ENCODE measurements at places on chromosomes 1 and 21.

GRCh38 chr21:41801321-41802197 lies 34.7 kb upstream of the RIPK4 start:
- no peak for DNase-seq

DNA sequence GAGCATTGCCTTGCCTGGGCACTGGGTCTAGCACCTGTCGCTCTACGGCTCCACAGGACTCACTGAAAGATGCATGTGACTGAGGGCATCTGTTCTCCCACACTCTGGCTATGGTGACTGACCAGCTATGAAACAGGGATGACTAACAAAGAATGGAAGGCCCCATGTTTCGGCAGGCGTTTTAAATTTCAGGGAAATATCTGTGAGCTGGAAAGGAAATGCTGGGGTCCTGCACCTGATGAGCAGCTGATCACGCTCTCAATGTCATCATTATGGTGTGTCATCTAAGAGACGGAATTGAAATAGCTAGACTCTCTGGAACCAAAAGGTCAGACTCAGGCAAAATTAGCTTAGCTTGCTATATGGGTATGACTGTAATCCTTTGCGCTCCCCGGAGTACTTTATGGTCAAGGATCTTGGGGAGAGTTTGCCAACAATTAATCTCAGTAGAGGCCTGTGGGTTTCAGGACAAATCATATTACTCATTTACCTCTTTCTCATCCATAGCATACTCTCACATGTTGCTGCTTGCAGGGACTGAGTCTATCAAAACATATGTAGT lies 24.5 kb upstream of the PALMD start:
- DNase-seq: no peak

- DNase-seq: no peak
Observed at GRCh38 chr1:151293093-151293492, 11.0 kb downstream of the ZNF687 start.

DNA sequence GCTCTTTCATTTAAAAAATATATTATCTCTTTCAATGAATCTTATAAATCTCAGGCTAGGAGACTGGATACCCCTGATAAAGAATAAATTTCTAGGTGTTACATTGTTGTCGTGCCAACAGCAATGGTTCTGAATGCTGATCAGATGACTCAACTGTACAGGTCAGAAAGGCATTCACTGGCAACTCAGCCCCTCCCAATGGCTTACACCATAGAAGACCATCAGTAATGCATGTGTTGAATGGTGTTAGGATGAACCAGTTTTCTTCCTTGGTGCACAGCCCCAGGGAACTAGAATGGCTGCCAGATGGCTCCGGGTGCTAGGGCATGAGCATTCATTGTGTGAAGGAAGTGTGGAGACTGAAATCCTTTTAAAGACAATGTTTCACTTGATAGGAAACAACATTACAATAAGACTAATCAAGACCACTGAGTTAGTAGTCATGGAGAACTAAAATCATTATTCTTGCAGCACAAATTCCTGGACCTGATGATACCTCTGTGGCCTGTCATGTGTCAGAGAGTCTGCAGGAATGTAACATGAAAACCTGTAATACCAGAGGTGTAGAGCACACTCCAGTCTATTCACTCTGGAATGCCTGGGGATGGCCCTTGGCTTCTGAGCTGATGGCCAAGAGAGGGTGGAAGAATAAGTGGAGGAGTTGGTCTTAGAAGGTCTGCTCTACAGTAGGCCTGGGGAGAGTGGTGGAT lies 187.7 kb upstream of the LMO4 start:
- no peak for DNase-seq

DNA sequence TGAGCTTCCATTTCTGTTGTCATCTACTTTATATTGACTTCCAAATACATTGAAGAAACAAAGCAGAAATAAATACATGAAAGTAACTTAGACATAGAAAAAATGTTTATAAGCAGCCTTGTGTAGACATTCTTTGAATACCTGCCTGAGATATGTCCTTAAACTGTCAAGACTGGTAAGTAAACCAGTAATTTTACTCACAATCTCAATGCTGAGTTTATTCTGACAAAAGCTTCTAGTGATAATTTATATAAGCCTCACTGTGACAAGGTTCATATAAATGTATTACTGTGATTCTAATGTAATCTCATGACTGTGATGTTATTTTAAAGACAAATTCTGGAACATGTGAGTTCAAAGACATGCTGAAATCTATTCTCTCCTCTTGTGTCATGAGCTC lies 516.7 kb upstream of the B3GALT2 start:
- no peak for DNase-seq

- DNase-seq: no peak
Observed at GRCh38 chr1:245155272-245156040, 671 bp downstream of the KIF26B start.
